ENCODE measurements at places on chromosomes 5 and 9. TPM values are rescaled to one million over a fixed set of nuclear protein-coding genes. Genes with fewer than 3 reads are reported as not detected.

The PTPN3 gene
- 2.3 TPM for total RNA-seq

The PCDHGB7 gene
- total RNA-seq, result 4.5 TPM

The C9orf153 gene
- total RNA-seq, result 0.56 TPM

The ZBTB34 gene
- total RNA-seq, result 5.1 TPM

The RECK gene
- total RNA-seq, result 24.2 TPM

The FOXD4 gene
- 0.19 TPM for total RNA-seq

Measured in regular cardiac myocyte (primary cell).